ENCODE measurements at places on chromosomes 13 and 19. TPM values are rescaled to one million over a fixed set of nuclear protein-coding genes. Genes with fewer than 3 reads are reported as not detected.

The GSX1 gene
- not detected for polyA plus RNA-seq

The ECSIT gene
- polyA plus RNA-seq, result 43.8 TPM

The ZNF177 gene
- 3.6 TPM for polyA plus RNA-seq

The ISOC2 gene
- 60.9 TPM for polyA plus RNA-seq

The CERS1 gene
- polyA plus RNA-seq, result 7.3 TPM

The TMEM59L gene
- polyA plus RNA-seq, result 5.8 TPM

The ZNF581 gene
- polyA plus RNA-seq, result 24.7 TPM

- H3K4me1 ChIP-seq, result peaks cover 4% of the 10 kb centered on the region
- no peaks in the 10 kb centered on the region for H3K36me3 ChIP-seq
- H3K27me3 ChIP-seq, result peaks cover 45% of the 10 kb centered on the region
Measured at GRCh38 chr13:20128459-20128931, 32.4 kb downstream of the GJA3 start.

DNA sequence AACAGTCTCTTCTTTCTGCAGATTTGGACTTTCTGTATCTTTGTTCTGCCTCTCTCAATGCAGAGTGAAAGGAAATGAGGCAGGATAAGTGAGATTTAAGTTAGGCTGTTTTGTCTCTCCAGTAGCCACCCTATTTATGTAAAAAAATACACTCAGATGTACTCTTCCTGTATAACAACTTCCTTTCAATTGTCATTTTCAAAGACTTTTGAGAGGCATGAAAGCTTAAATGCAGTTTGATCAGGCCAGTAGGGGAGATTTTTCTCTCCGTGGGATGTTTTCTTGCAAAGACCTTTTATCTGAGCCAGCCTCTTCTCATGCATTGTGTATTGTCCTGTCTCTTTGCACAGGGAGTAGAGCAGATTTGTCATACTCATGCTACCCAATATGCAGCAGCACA lies 166.8 kb downstream of the SLITRK5 start:
- no peak for DNase-seq
- H3K4me3 ChIP-seq, result no peak overlapping the region

GRCh38 chr19:18417250-18418028 lies 1.8 kb upstream of the SSBP4 start:
- peaks cover under 1% of the 10 kb centered on the region for H3K36me3 ChIP-seq
- peak overlapping the region; percentile 89 for H3K27ac ChIP-seq
- peak; percentile 91 for DNase-seq
- peaks cover 44% of the 10 kb centered on the region for H3K4me1 ChIP-seq

DNA sequence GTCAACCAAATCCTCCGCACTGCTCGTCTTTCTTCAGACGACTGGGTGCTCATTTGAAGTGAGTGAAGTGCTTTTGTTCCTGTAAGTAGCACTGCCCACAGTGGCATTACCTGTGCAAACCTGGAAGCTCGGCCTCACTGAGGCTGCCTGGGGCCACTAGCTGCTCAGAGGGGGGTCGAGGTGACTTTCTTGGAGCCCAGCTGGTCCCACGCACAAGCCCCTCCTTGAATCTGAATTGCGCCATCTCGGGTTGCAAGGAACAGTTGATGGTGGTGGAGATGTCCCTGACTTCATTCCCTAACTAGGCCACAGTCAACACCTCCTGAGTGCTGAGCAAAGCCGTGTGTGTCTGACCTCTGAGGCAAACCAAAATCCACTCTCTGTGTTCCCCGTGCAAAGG lies 79.3 kb upstream of the GPR183 start:
- no peaks in the 10 kb centered on the region for H3K27me3 ChIP-seq
- no peak for DNase-seq
- no peak overlapping the region for H3K4me3 ChIP-seq

DNA sequence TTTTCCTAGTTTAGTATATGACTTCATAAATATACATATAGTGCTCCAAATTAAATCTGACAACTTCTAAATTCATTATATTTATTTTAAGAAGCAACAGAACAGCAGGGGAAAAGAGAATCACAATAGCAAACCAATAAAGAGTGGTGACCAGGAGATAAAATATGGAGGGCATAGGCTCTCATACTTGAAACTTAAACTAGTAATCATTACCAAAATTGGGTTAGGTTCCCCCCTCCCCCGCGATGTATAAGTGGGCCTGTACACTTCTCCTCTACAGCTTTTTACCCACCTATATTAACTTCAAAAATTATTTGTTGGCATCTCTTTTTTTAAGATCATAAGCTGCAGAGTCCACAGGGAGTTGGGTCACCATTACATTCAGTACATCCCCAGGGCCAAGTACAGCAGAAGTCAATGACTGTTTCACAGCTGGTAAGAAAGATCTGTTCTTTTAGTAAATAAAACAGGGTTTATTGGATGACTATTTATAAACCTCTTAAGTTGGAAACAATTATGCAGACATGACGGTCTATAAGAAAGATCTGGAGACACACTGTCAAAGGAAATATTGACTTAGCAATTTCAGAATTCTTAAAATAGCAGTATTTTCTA lies 29.4 kb downstream of the KLF12 start:
- H3K27ac ChIP-seq, result no peak overlapping the region
- H3K27me3 ChIP-seq, result no peaks in the 10 kb centered on the region
- H3K4me3 ChIP-seq, result no peak overlapping the region
- H3K36me3 ChIP-seq, result peaks cover 4% of the 10 kb centered on the region

GRCh38 chr19:47005873-47006272 lies 13.8 kb upstream of the NPAS1 start:
- no peak overlapping the region for H3K27ac ChIP-seq
- H3K4me3 ChIP-seq, result no peak overlapping the region
- H3K27me3 ChIP-seq, result no peaks in the 10 kb centered on the region
- DNase-seq, result peak; percentile 72
- H3K4me1 ChIP-seq, result no peaks in the 10 kb centered on the region

DNA sequence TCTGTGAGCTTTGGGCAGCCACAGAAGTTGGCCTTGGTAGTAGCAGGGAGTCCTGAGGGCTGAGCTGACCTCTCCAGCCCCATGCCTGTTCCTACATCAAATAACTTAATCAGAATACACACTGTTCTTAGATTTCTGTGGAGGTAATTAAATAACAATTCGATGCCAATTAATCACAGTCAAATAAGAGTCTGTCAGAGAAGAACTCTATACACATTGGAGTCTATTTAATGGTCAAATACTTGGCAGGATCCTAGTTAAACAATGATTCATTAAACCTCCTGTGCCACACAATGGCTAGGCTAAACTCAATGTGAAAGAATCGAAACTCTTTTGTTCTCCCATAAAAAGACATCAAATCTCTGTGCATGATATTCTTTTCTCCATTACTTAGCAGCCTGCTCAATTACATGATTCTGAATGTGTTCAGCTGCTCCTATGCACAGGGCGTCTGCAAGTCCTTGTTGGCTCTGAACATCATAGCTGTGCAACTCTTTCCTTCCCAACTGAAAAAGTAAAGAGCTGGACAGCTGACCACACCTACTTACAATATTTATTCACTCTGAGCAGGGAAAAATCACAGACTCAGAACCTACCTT lies 173.1 kb downstream of the ABCC4 start:
- DNase-seq, result no peak
- H3K36me3 ChIP-seq, result peaks cover 5% of the 10 kb centered on the region
- H3K27ac ChIP-seq, result no peak overlapping the region
- H3K4me3 ChIP-seq, result no peak overlapping the region
- H3K4me1 ChIP-seq, result no peaks in the 10 kb centered on the region
- no peaks in the 10 kb centered on the region for H3K27me3 ChIP-seq

DNA sequence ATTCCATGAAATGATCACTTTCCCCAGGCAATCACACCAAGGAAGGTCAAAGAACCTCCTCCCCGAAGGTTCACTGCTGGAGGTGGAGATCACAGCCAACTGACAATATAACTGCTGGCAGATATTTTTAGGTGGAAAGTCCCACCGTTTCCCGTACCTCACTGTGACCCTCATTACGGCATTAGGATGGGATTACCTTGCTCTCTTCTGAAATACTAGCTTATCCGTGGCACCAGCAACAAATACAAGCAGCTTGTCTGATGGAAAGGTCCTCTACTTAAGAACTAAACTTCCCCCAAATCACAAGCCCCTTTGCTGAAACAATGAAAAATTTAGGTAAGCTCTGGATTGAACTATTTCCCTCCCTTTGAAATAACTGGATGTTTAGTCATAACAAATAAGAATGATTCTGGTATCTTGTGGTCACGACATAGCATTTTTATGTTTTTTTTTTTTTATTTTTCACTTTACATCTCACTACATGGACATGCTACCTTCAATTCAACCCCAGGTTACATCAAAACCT lies 178.9 kb downstream of the COL4A1 start:
- H3K4me3 ChIP-seq, result no peak overlapping the region
- H3K27ac ChIP-seq, result peak overlapping the region; percentile 95
- no peak for DNase-seq
- H3K36me3 ChIP-seq, result no peaks in the 10 kb centered on the region

DNA sequence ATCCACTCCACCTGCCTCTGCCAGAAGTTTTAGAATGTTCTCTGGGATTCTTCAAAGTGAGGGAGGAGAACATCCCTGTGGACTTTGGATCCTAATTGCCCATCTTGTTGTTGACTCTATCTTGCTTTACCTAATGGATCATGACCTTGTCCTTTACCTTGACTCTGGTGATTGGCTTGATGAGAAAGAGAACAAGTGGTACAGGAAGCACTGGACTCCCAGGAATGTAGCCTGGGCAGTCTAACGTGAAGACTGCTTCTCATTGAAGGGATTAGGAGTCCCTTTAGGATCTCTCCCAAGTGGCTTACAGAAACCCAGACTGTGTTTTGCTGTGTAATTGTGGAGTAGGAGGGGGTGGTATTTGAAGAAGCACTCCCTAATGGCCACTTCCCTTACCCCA lies 63.9 kb downstream of the SLC10A2 start:
- H3K27ac ChIP-seq, result no peak overlapping the region
- H3K36me3 ChIP-seq, result no peaks in the 10 kb centered on the region
- H3K27me3 ChIP-seq, result no peaks in the 10 kb centered on the region
- DNase-seq, result no peak

- H3K4me1 ChIP-seq, result no peaks in the 10 kb centered on the region
- H3K4me3 ChIP-seq, result peak within 1 kb of the TSS; percentile 73
- peak; percentile 97 for DNase-seq
- no peaks in the 10 kb centered on the region for H3K27me3 ChIP-seq
- peak within 1 kb of the TSS; percentile 85 for H3K27ac ChIP-seq
Measured at GRCh38 chr19:10315335-10316214, at the start of gene FDX2. FDX2 (minus strand) TSS chr19:10316015; CDS start chr19:10315996, 19 bp downstream.

- H3K4me3 ChIP-seq, result no peak overlapping the region
- no peak for DNase-seq
- no peaks in the 10 kb centered on the region for H3K27me3 ChIP-seq
- H3K36me3 ChIP-seq, result peaks cover 5% of the 10 kb centered on the region
- peaks cover 12% of the 10 kb centered on the region for H3K4me1 ChIP-seq
Measured at GRCh38 chr13:51738226-51738905, 65.6 kb downstream of the DHRS12 start.

DNA sequence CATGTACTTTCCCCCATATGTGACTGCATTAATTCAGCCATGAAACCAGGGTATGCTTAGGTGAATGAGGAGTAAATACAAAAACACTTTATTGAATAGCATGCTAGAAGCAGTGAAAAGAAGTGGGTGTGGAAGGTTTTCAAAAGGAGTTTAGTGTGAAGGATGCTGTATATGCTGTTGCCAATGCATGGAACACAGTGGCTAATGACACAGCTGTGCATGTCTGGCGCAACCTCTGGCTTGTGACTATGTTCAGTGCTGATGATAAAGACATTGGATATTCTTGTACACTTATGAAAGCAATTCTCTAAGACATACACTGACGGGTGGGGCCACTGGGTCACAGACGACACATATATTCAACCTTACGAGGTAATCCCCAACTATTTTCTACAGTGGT lies 55.2 kb downstream of the SOX21 start:
- H3K27me3 ChIP-seq, result peaks cover 3% of the 10 kb centered on the region
- H3K4me3 ChIP-seq, result no peak overlapping the region
- H3K36me3 ChIP-seq, result no peaks in the 10 kb centered on the region
- no peak for DNase-seq
- H3K4me1 ChIP-seq, result no peaks in the 10 kb centered on the region

GRCh38 chr19:30263830-30264381 lies 108.3 kb upstream of the ZNF536 start:
- H3K4me1 ChIP-seq, result no peaks in the 10 kb centered on the region
- no peaks in the 10 kb centered on the region for H3K27me3 ChIP-seq
- no peak overlapping the region for H3K4me3 ChIP-seq
- H3K27ac ChIP-seq, result peak overlapping the region; percentile 20
- DNase-seq, result peak; percentile 69
- no peaks in the 10 kb centered on the region for H3K36me3 ChIP-seq

DNA sequence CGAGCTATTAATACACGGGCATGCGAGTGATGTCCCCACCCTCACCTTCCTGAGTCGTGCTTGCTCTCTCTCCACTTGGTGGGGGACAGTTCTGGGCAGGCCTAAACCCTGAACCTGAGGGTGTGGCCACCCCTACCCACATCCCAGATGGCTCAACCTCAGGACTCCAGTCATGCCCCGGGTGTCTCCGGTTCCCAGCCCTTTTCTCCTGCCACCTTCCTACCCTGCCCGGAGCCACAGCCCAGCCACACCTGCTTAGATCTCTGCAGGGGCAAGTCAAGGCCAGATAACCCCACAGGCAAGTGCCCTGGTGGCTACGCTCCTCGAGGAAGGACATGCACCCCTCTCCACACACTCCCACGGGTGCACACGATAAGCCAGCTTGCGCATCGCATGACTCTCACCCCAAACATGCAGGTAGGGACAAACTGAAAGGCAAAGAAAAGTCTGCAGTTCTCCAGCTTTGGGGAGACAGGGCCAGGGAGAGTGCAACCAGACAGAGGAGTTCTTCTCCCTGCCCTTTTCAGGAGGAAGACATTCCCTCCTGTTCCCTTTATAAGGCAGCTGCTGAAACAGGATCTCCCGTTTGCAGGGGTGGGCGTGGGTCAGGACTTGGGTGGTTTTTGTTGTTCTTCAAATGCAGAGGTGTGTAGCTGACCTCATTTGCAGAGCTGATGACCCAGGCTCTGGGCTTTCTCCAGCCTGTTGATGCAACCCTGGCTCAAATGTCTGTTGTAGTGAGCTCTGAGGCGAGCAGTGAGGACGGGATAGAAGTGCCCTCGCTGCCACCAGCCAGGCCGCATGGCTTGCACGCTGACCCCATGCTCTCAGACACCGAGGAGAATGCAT lies 88.6 kb downstream of the DPF1 start:
- no peak for DNase-seq
- H3K4me3 ChIP-seq, result no peak overlapping the region
- no peak overlapping the region for H3K27ac ChIP-seq
- H3K27me3 ChIP-seq, result no peaks in the 10 kb centered on the region
- H3K36me3 ChIP-seq, result no peaks in the 10 kb centered on the region

DNA sequence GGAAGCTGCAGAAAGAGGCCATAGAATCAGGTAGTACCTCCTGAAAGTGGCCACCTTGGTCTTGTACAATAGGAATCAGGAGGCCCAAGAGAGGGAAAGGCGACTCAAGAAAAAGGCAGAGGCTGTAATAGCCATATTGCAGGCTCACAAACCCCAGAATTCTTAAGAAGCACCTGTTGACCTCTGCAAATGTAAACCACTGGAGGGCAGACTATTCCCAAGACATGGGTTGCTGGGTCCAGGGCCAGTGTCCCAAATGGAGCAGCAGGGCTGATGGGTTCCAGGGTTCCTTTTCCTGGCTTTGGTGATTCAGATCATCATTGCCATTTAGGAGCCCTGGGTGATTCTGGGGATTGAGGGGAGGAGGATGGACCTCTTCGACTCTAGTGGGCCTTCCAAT lies 167.6 kb downstream of the B3GLCT start:
- H3K27ac ChIP-seq, result no peak overlapping the region
- H3K36me3 ChIP-seq, result no peaks in the 10 kb centered on the region
- no peak for DNase-seq
- H3K4me3 ChIP-seq, result no peak overlapping the region
